ENCODE measurements at places on chromosomes 4 and X. TPM values are rescaled to one million over a fixed set of nuclear protein-coding genes. Genes with fewer than 3 reads are reported as not detected.

DNA sequence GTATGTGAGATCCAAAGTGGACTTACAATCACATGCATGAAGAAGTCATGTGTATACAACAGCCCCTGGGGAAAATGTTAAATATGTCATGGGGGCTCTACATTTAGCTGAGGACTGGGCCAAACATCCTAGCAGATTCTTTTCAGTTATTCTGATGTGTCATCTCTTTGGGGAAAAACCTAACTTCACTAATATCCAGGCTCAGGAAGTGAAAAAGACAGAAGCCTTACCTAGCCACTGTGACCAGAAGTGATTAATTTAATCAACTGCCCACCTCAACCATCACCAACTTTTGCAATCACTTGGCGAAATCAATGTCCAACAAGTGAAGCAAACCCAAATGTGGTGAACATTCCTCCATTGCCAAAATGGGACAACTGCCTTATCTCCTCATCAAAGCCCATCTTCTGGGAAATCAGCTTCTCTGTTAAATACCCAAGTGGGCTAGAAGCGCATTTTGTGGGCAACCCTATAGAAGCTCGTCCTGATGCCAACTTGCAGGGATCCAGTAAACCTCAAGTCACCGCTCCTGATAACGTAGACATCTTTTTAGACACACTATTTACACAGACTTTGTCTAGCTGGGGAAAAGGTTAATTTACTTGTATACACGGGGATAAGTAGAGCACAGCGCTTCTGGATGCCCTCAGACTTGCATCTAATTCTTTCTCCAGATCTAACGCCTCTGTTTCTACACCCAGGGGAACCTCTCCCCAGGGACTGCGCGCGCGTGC lies 1.4 kb upstream of the HHIP start:
- peaks cover 18% of the 10 kb centered on the region for H3K4me1 ChIP-seq
- H3K4me3 ChIP-seq, result no peak overlapping the region
- no peak for DNase-seq
- H3K27me3 ChIP-seq, result peaks cover 15% of the 10 kb centered on the region
- H3K36me3 ChIP-seq, result no peaks in the 10 kb centered on the region

DNA sequence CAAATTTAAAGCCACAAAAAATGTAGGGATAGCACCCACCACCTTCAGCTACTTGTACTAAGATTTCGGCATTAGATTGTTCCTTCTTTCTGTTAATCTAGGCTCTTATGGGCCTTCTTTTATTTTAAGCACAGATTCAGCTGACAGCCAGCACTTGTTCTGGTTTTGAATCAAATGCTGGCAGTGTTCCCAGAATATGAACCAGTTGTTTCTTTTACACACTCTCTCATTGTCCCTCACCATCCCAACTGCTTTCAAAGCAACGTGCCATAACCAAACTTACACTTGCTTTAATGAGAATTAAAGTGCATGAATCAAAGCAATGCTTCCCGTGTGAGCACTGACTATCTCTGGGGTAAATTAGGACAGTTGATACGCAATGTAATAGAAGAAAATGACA lies 744.5 kb upstream of the FAM241A start:
- no peak for DNase-seq
- no peaks in the 10 kb centered on the region for H3K4me1 ChIP-seq
- no peaks in the 10 kb centered on the region for H3K27me3 ChIP-seq
- no peak overlapping the region for H3K27ac ChIP-seq

Gene PGRMC2
- 7.8 TPM for total RNA-seq

GRCh38 chr4:171017593-171017992 lies 795.6 kb upstream of the GALNTL6 start:
- H3K4me1 ChIP-seq, result no peaks in the 10 kb centered on the region
- no peak for DNase-seq
- no peak overlapping the region for H3K4me3 ChIP-seq
- no peaks in the 10 kb centered on the region for H3K36me3 ChIP-seq

DNA sequence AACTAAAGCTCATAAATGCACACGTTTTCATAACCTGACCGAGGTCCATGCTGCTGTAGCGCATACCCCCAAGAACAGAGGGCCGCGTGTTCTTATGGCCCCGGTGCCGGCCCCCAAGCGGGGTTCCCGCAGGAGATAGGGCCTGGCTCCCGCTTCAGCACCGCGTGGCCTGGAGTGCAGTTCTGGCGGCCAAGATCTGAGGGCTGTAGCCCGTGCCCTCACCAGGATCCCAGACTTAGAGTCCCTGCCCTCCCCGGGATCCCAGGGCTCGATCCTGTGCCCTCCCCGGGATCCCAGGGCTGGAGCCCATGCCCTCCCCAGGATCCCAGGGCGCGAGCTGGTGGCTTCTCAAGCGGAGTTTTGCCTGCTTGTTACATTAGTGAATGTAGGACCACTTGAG lies 1.0 kb upstream of the GRPEL1 start:
- peak; percentile 82 for DNase-seq
- no peaks in the 10 kb centered on the region for H3K27me3 ChIP-seq

Gene PRKG2
- total RNA-seq, result 4.0 TPM

DNA sequence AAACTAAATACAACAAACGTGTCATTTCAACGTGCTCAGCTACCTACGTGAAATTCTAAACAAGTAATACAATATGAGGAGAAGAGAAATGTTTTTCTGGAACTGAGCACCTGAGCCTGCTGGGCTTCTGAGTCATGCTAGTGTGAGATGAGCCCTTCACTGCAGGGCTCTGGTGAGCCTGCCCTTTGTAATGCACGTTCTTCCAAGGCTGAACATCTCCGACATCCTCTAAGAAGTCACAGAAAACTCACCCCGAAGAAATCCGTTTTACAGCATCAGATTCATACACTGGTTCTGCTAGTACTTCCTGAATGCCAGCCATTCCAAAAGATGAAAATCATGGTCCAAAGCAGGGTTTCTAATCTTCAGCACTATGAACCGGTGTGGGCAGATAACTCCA lies 157.1 kb downstream of the AMELX start:
- DNase-seq, result no peak
- no peaks in the 10 kb centered on the region for H3K4me1 ChIP-seq
- H3K36me3 ChIP-seq, result no peaks in the 10 kb centered on the region
- no peaks in the 10 kb centered on the region for H3K27me3 ChIP-seq

- peaks cover 3% of the 10 kb centered on the region for H3K4me1 ChIP-seq
- H3K27me3 ChIP-seq, result no peaks in the 10 kb centered on the region
- no peaks in the 10 kb centered on the region for H3K36me3 ChIP-seq
Observed at GRCh38 chr4:113828702-113829101, 67.2 kb upstream of the CAMK2D start.

- no peaks in the 10 kb centered on the region for H3K4me1 ChIP-seq
- DNase-seq, result no peak
- no peaks in the 10 kb centered on the region for H3K27me3 ChIP-seq
- no peak overlapping the region for H3K27ac ChIP-seq
- no peak overlapping the region for H3K4me3 ChIP-seq
Observed at GRCh38 chrX:10892621-10893225, 218.4 kb upstream of the HCCS start.

DNA sequence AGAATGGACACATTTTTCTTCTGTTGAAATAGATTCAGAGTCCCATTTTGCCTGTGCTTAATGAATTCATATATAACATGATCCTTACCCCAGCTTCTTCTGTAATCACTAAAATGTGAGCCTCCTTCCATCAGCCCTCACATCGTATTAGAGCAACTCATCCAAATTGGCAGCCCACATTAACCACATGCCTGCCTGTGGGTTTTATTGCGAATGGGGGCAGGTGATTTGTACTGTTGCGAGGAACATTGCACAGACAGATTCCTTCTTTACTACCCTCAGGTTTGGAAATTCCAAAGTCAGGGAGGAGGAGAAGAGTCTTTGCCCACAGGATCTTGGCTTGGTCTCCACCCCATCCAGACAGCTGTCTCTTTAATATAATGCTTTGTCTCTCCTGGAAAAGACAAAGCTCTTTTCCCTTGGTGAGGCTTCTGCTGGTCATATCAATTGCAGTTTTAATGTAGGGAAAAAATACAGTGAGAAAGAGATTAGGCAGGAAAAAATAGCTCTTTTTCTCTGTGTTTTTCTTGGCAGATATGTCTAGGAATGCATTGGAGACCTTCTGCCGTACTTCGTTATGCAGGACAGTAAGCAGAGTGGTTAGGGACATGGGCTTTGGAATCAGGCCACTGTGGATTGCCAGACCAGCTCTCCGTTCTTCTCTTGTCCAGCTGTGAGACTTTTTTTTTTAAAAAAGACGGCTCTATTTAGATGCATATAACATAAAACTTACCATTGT lies 371.2 kb downstream of the AFF2 start:
- no peak overlapping the region for H3K27ac ChIP-seq
- DNase-seq, result no peak
- H3K36me3 ChIP-seq, result no peaks in the 10 kb centered on the region
- H3K4me1 ChIP-seq, result no peaks in the 10 kb centered on the region

DNA sequence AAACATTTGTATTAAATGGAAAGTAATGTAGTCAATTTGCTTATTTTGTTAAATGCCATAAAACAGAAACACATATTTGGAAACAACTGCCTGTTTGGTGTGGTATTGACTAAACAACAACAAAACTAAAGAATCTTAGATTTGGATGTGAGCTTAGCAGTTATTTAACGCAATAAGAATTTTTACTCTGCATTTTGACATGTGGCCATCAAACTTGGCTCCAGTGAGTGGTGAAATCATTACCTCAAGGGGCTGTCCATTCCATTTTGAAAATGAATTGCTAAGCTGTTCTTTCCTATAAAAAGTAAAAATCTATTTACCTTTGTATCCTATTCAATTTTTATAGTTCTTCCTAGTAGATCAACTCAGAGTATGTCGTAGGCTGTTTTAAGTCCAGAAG lies 84.2 kb downstream of the DKK2 start:
- no peak overlapping the region for H3K4me3 ChIP-seq
- H3K4me1 ChIP-seq, result no peaks in the 10 kb centered on the region
- H3K27ac ChIP-seq, result no peak overlapping the region
- DNase-seq, result no peak
- H3K27me3 ChIP-seq, result no peaks in the 10 kb centered on the region
- H3K36me3 ChIP-seq, result no peaks in the 10 kb centered on the region

Gene SPANXD
- not detected for total RNA-seq

Gene HELT
- not detected for total RNA-seq

GRCh38 chr4:1556541-1557220 lies 127.4 kb downstream of the FAM53A start:
- H3K4me1 ChIP-seq, result no peaks in the 10 kb centered on the region
- H3K4me3 ChIP-seq, result no peak overlapping the region
- no peaks in the 10 kb centered on the region for H3K36me3 ChIP-seq
- DNase-seq, result no peak

DNA sequence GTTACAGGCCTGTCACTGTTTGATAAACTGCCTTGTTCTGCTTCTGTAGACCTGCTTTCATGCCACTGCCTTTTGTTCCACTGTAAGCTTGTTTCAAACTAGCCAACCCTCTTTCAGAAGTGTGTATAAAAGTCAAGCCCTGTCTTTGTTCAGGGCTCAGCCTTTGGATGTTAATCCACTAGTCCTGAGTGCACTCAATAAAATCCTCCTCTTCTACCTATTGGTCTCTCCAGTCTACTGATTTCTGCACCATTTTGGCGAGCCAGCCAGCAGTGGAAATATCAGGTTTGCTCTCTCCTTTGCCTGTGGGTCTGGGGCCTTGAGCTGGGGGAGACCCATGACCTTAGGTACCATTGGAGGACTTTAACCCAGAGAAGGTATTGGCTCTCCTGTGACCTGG lies 901.6 kb upstream of the NDST4 start:
- no peaks in the 10 kb centered on the region for H3K36me3 ChIP-seq
- DNase-seq, result no peak
- H3K27me3 ChIP-seq, result no peaks in the 10 kb centered on the region

GRCh38 chr4:26000274-26000950 lies 86.4 kb downstream of the SMIM20 start:
- H3K4me3 ChIP-seq, result no peak overlapping the region
- H3K36me3 ChIP-seq, result no peaks in the 10 kb centered on the region
- no peak for DNase-seq
- H3K4me1 ChIP-seq, result no peaks in the 10 kb centered on the region
- H3K27ac ChIP-seq, result no peak overlapping the region
- H3K27me3 ChIP-seq, result no peaks in the 10 kb centered on the region

Gene CYP4V2
- total RNA-seq, result 42.7 TPM

Gene HSD17B13
- 0.89 TPM for total RNA-seq

Gene ODAPH
- not detected for total RNA-seq

Gene GAB1
- total RNA-seq, result 48.1 TPM

Gene MTNR1A
- not detected for total RNA-seq

All from upper lobe of left lung (tissue), 6 donors.